Stimulated activated CD4-positive, alpha-beta T cell treated with anti-CD3 and anti-CD28 coated beads, Interleukin-1b, Interleukin-23, amount 100 ng/mL, for 24 hours (primary cell): ENCODE measurements at places on chromosomes 6 and 20.

- no peak for DNase-seq
These were observed 74.6 kb upstream of the NAA20 start for GRCh38 chr20:19942611-19943010.

- no peak for DNase-seq
These were observed 123.8 kb upstream of the AKIRIN2 start for GRCh38 chr6:87825821-87826221.

DNA sequence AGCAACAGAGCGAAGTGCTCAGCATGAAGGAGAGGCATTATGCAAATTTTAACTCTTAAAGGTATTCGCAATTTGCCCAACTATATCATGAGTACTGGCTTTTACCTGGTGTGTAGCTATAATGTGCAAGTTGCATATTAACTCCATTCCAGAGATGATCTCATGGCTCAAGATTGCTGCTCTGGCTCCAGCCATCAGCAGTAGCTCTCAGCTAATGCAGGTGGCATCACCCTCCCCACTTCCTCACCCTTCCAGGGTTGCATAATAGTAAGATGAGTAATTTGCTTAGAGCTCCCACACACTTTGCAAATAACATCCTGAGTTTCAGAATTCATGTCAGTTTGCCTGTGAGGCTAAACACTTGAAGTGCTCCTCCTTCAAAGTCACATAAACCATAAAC, 15.9 kb upstream of the PCSK2 start:
- no peak for DNase-seq

DNA sequence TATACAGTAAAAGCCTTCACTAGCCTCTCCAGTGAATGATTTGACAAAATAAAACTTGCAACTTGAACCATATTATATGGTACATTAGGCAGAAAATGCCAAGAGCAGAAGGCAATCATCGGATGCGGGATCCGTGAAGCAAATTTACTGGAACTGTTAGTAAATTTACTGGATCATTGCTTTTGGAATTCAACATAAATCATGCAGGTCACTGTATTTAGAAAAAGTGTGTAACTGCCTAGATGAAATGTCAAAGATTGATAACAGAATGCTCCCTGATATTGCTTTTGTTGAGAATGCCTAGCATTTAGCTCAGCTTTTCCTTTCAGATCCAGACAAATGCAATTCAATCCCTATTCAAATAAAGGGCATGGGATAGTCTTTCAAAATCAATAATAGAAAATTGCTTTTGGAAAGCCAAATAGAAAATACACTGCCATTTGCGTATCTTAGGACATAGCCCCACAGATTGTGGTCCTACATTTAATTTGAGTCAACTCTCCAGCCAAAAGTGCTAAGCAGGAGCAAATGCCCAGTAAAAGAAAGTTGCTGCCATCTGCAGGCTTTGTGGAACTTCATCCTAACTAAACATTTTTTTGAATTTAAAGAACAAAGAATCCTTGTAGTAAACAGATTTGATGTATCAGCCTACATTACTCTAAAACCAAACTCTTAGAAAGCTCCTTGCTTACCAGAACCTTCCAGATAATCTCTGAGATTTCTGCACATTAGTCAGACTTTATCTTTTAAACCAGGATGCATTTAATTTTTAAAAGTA, 109.5 kb upstream of the HSF2 start:
- no peak for DNase-seq
